ENCODE measurements at places on chromosomes 12 and 14. TPM values are rescaled to one million over a fixed set of nuclear protein-coding genes. Genes with fewer than 3 reads are reported as not detected.

- no peak for DNase-seq
Observed at GRCh38 chr12:50580436-50580835, 75.7 kb downstream of the DIP2B start.

GRCh38 chr14:103121121-103121845 is 2.0 kb upstream of the TNFAIP2 start:
- DNase-seq: no peak

GRCh38 chr12:5623411-5623810 is 191.5 kb downstream of the NTF3 start:
- DNase-seq: no peak

FAM181A gene
- not detected for polyA plus RNA-seq

SDR9C7 gene
- polyA plus RNA-seq: not detected

GRIP1 gene
- polyA plus RNA-seq: 0.22 TPM
